ENCODE measurements at places on chromosomes 12 and 14.

- DNase-seq, result no peak
Measured at GRCh38 chr12:4269279-4269991, 4.1 kb upstream of the CCND2 start.

DNA sequence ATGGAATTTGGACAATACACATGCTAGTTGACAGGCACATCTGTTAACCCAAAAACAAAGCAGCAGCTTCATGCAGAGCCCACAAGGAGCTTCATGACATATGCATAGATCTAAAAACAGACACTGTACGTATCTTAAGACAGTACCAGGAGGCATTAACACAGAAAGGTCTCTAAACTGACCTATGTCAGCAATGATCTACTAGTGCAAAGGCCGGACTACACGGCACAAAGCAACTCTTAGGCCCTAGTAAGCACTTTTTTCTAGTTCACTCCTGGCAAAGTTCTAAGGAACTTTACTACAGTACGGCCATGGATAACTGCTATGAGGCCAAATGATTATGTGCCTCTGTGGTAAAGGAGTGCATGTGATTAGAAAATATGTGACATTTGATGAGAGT lies 8.4 kb upstream of the KANSL2 start:
- no peak for DNase-seq

GRCh38 chr14:79656496-79656895 lies 554.8 kb downstream of the DIO2 start:
- DNase-seq, result no peak

GRCh38 chr12:29103539-29103974 lies 45.5 kb upstream of the FAR2 start:
- no peak for DNase-seq

DNA sequence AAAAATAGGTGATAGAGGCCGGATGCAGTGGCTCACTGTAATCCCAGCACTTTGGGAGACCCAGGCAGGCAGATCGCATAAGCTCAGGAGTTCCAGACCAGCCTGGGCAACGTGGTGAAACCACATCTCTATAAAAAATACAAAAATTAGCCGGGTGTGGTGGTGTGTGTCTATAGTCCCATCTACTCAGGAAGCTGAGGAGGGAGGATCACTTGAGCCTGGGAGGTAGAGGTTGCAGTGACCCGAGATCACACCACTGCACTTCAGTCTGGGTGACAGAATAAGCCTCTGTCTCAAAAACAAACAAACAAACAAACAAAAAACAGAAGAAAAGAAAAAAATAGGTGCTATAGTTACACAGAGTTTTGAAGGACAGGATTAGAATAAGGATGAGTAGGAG lies 142.1 kb downstream of the SAMD4A start:
- no peak for DNase-seq

DNA sequence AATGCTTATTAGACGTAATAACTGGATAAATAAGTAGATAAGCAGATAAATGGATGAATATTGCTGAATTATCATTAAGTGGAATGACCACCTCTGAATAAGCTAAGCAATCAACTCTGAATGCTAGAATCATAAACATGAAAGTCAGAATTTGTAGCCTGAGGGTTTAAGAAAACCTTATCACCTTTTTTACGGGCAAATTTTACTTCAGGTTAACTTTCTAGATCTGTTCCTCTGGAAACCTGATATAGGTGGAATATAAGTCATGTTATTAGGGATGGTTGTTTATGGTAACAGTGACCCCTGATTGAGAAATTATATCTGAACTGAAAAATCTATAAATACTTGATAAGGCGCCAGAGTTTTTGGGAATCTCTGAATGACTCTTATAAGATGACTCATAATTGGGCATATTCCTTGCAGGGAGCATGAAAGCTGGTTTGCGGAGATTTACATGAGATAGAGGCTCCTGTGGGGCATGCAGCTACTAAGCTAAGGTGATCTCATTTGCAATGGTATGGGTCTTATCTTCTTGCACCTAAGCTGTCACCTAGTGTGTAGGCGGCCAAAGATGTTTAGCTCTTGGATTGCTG lies 12.1 kb downstream of the SPX start:
- DNase-seq, result no peak

DNA sequence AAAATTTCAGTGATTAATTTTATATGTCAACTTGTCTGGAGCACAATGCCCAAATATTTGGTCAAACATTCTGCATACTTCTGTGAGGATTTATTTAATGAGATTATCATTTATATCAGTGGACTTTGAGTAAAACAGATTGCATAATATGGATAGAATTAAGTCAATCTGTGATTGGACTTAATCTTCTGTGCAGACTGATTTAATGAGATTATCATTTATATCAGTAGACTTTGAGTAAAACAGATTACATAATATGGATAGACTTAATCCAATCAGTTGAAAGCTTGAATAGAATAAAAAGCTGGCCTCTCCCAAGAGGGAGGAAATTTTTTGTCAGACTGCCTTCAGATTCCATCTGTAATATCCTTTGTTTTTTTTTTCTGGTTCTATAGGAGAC lies 1413.2 kb downstream of the LRFN5 start:
- no peak for DNase-seq

DNA sequence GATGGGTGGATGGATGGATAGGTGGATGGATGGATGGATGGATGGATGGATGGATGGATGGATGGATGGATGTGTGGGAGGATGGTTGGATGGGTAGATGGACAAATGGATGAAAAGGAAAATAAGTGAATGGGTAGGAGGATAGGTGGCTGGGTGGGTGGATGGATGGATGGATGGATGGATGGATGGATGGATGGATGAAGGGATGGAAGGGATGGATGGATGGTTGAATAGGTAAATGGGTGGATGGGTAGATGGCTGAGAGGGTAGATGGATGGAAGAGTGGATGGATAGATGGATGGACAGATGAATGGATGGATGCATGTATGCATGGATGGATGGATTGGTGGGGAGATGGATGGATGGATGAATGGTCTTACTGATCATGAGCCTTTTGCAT lies 36.5 kb downstream of the MAP1LC3B2 start:
- no peak for DNase-seq

GRCh38 chr14:60679566-60680258 lies 30.4 kb upstream of the SIX1 start:
- no peak for DNase-seq

GRCh38 chr12:132429602-132429945 lies 60.4 kb upstream of the FBRSL1 start:
- DNase-seq, result no peak

DNA sequence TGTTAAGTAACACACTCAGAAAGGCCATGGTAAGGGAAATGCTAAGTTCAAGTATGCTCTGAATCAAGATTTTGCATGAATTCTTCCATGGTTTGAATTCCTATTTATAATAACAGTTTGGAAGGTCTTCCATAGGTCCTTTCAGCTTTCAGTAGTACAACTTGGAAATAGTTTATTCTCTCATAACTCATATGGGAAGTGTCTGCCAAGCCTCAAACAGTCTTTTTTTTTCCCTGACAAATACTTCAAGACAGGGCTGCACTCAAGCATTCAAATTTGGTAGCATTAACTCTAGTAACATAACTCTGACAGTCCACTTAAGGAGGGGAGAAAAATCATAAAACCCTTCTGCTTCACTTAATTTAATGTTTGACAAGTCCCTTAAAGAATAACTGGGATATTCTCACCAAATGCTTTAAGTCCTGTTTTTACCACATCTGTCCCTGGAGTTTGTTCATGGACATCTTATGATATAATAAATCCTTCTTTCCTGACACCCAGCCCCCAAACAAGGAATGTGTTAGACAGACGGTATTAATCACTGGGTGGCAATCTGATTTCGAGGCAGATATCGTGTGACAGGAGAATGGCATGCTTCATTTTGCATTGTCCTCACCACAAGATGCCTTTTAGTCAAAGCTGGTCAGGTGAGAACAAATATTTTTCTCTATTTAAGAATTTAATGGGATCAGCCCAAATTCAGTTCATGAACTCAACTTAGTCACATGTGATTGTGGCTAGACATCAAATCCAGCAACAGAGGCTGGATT lies 165.7 kb downstream of the BMP4 start:
- DNase-seq, result no peak

DNA sequence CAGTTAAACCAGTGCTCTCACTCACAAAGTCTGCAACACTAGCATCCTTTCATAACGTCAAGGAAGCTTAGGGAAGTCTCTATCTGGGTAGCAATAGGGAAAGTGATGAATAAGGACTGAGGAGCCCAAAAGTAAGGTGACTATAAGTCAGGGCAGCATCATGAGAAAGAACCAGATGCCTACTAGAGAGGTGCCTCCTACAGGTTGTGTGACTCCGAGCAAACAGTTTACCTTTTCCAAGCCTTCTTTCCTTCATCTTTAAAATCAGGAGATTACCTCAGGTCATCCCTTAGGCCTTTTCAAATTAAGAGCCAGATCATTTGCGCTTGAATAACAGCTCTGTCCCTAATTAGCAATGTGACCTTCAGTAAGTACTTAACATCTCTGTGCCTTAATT lies 40.2 kb downstream of the RTN1 start:
- DNase-seq, result no peak

DNA sequence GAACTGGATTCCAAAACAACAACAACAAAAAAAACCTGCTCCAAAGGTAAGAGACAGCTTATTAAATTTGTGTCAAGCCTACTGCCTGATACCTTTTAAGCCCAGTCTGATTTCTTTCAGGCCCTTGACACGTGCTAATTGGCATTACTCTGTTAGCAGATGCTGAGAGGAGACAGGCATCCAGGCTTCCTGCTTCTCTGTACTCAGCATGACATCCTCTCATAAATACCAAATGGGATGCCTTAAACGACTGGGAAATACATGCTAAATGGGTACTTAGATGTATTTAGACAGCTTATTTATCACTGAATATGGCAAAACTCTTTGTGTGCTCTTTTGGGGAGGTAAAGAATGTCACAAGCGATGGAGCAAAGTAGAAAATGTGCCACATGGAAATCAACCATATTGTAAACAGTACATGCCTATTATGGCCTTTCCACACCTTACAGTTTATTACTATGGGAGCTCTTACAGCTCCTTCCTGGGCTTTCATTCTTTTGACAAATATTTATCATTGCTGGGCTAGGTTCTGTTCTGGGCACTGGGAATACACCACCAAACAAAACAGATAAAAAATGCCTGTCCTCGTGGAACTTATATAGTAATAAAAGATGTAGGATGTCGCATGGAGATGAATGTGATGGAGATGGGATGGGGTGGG lies 11.5 kb upstream of the PCED1B start:
- DNase-seq, result no peak

DNA sequence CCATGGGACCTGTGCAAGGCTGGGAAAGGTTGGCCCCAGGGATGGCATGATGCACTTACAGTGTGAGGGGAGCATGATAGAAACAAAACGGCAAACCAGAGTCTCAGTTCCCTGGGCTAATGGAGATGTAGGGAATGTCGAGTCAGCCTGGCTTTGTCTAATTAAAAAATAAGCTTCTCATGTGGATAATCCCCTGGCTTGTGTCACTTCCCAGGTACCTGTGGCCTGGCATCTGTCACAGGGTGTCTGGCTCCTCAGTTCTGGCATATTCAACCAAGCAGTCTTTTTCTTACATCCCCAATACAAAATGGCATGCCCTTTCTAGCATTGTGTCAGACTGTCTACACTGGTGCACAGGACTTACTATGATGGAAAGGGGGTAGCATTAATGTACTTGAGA lies 261.4 kb downstream of the GRIN2B start:
- no peak for DNase-seq

DNA sequence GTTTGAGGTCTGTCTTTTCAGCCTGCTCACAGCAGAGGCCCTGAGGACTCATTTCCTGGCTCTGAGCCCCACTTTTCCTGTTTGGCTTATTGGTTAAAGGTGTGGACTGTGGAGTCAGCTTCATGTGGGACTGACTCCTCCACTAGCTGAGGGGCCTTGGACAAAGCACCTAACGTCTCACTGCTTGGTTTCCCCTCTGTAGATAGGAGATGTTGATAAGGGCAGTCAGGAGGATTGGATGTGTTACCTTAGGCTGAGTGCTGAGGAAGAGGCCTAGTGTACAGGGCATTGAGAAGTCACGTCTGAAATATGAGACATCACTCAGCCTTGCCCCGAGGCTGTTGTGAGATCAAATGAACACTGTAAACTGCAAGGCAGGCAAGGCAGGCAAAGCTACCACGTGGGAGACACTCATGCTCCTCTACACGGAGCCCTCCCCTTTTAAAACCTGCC lies 27.1 kb upstream of the TCL1A start:
- peak; percentile 59 for DNase-seq

- DNase-seq, result no peak
Measured at GRCh38 chr12:90355711-90356355, 599.1 kb downstream of the CCER1 start.

GRCh38 chr12:68368327-68368726 lies 36.2 kb upstream of the MDM1 start:
- no peak for DNase-seq

DNA sequence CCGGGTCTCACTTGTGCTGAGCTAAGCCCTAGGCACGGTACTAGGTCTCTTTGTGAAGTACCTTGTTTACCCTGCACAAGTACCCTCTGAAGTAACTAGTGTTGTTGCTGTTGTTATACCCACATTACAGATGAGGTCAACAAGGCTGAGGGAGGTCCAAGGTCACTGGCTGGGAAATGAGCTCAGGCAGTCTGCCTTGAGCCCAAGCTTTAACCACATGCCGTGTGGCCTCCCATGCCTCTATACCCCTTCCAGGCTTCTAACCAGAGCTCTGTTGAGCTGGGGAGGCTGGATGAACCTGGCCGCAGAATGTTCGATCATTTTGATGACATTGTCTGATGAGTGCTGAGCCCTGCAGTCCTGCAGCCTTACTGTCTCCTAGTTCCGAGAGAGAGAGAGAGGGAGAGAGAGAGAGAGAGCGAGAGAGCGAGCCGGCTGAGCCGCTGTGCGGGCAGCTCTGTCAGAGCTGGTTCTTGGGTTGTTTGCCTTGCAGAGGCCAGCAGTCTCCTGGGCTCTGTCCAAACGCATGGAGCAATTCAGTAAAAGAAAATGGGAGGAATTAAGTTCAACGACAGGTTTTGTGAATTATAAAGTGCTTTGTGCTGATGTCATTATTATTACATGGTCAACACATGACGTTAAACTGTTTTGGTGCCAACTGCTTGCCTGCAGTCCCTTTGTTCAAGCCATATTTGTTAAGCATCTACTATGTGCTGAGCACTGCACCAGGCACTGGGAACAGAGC lies 13.1 kb downstream of the JDP2 start:
- no peak for DNase-seq

GRCh38 chr12:123813349-123813748 lies 51.2 kb downstream of the DNAH10 start:
- DNase-seq, result no peak

GRCh38 chr12:88339254-88339949 lies 197.3 kb downstream of the TMTC3 start:
- DNase-seq, result no peak

DNA sequence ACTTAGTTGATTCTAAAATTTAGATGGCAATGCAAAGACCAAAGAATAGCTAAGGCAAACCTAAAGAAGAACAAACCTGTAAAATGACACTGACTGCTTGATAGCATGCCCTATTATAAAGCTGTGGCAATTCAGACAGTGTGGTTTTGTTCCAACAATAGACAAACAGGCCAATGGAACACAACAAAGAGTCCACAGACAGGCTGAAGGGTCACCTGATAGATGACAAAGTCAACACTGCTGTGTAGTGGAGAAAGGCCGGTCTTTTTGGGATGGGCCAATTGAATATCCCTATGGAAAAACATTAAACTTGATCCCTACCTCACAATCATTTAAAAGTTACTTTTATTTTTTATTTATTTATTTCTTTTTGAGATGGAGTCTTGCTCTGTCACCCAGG lies 33.8 kb upstream of the SLC25A3 start:
- no peak for DNase-seq
